MCF 10A (cell line): ENCODE measurements at places on chromosomes 16 and 17.

- DNase-seq, result no peak
Observed at GRCh38 chr17:46916211-46916610, 6.7 kb upstream of the GOSR2 start.

DNA sequence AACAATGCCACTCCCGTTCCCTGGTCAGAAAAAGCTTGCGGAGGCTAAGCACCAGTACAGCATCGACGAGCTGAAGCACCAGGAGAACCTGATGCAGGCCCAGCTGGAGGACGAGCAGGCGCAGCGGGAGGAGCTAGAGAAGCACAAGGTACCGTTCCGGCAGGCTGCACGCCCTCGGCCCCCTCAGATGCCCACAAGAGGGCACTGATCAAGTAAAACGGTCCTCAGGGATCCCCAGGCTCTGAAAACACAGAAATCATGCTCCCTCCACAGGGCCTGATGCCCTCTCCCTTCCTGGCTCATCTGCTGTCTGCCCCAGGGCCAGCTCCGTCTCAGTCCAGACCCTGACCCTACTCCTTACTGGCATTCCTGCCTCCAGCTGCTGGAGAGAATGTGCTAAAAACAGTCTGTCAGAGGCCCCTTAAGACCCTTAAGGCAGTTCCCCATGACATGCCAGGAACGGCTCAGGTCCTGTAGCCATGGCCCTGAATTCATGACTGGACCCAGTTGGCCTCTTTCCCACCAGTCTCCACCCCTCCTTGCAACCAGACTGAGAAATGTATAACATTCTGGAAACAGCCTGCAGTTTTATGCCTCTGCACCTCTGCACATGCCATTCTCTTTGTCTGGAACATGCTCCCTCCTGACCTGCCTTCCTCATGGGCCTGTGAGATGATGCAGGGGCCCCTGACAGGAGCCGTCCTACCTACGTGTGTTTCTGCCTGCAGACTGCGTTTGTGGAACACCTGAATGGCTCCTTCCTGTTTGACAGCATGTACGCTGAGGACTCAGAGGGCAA lies 21.8 kb downstream of the DRC3 start:
- no peak for DNase-seq

DNA sequence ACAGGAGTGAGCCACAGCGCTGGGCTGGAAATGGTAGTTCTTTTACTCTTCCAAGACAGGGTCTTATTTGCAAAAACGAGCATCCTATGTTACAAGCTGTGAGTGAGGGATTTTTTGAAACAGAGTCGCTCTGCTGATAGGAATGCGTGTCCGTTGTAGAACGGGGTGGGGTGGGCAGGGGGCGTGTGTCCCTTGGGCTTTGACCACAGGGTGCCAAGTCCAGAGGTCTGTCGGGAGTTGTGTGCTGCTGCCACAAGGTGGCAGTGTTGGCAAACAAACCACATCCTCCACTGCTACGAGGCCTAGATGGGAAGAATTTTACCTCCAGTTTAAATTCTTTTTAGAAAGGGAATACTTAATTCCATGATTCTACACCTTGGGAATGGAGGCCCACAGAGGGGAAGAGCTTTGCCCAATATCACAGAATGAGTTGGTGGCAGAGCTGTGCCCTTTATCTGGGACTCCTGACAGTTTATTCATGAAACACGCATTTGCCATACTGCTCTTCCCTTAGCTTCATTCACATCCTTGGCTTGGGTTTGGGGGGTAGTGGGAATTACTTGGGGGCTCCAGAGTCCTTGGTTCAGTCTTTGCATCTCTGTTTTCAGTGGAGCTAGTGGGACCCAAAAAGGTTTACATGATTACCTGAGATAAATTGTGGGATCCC lies 30.6 kb upstream of the ETV4 start:
- peak; percentile 75 for DNase-seq

GRCh38 chr16:82331397-82331796 lies 161.4 kb upstream of the MPHOSPH6 start:
- DNase-seq, result peak; percentile 12

DNA sequence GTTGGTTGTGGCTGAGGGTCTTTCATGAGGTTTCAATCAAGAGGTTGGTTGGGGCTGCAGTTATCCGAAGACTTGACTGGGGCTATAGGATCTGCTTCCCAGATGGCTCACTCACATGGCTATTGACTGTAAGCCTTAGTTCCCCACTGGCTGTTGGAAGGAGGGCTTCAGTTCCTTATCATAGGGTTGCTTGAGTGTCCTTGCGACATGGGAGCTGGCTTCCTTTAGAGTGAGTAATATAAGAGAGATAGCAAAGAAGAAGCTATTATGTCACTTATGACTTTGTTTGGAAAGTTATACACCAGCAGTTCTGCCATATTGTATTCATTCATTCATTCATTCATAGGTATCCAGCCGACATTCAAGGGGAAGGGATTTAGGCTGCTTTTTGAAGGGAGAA lies 121.4 kb upstream of the WSCD1 start:
- no peak for DNase-seq

GRCh38 chr16:20884240-20884556 lies 16.0 kb downstream of the DCUN1D3 start:
- DNase-seq, result peak; percentile 61

- DNase-seq, result no peak
Observed at GRCh38 chr17:30232015-30232823, 3.3 kb downstream of the SLC6A4 start.
